Stimulated activated CD4-positive, alpha-beta T cell treated with anti-CD3 and anti-CD28 coated beads, Interleukin-15, amount 100 ng/mL, for 1 hour (primary cell): ENCODE measurements at places on chromosomes 6 and 20.

- no peak for DNase-seq
Observed at GRCh38 chr6:157282284-157282683, 41.0 kb downstream of the TMEM242 start.

DNA sequence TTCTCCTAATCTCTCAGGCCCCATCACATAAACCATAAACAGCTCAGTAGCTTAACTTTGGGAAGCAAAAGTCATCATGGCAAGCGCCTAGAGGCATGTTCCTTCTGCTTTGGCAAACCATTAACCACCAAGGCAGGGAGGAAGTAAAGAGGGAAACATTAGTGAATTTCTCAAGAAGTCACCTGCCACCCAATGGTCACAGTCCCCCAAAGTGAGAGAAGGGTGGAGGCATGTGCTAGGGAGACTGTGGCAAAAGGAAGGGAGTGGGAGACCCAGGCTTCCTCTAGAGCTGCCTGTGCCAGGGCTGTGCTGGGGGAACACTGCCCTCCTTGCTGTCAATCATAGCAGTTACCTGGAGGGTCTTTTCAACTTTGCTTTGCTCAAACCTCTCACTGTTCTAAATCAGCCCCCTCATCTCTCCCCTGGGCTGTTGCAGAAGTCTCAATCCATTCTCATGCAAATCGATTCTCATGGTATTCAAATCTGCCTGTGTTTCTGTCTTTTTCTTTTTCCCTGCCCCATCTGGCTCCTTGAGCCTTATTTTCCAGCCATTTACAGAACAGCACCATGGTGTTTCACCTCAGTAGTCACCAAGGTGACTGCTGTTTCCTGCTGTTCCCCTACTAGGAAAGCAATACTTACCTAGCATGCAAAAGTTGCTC is 1.8 kb upstream of the RNF24 start:
- DNase-seq, result no peak

DNA sequence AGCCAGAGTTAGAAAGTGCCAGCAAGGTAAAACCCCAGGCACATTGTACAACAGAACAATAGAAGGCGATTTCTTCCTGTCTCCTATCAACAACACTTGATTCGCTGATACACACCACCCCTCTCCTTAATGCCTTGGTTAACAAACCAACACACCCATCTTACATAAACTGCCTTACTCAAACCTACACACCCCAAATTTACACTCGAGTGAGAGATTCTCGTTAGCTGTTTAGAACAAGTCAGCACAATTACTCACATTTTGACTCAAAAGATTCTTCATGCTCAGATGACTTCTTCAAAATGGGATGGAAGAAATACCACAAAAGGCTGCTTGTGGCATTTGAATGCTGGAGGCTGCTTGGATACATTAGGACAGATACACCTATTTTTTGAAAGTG is 80.0 kb upstream of the FOXQ1 start:
- DNase-seq, result no peak

DNA sequence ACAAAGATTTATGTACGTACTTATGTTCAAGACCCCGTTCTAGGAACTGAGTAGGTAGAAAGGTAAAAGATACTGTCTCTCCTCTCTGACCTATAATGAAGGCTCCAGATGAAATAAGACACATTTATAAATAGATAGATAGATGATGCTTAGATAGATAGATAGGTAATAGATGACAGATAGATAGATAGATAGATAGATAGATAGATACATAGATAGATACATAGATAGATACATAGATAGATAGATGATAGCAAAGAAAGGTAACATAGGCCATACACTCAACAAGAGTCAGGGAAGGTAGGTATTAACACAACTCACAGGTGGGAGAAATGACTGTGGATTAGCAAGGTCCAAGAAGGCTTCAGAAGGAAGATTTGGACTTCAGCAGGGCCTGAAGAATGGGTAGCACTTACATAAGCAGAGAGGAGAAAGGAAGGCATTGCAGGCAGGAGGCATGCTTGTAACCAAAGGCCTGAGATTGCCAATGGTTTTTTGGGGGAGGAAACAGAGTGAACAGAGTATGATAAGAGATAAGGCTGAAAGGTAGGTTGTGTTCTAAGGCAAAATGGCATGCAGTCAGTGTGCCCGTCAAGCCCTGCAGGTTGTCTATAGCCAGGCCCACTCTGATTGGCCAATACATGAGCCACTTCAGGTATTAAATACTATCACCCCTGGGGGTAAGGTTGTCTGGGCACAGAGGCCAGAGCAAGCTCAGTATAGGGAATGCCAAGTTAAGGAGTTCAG is 7.7 kb upstream of the MYB start:
- DNase-seq, result no peak

GRCh38 chr6:157376706-157377230 is 4.2 kb upstream of the ZDHHC14 start:
- DNase-seq, result no peak

DNA sequence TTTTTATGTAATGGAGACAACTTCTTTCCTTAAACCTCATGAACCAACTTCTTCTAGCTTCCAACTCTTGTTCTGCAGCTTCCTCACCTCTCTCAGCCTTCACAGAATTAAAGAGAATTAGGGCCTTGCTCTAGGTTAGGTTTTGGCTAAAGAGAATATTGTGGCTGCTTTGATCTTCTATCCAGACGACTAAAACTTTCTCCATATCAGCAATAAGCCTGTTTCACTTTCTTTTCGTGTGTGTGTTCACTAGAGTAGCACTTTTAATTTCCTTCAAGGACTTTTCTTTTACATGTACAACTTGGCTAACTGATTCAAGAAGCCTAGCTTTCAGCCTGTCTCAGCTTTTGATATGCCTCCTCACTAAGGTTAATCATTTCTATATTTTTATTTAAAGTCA is 596.1 kb upstream of the NRSN1 start:
- DNase-seq, result no peak

GRCh38 chr6:100228437-100228833 is 234.4 kb upstream of the MCHR2 start:
- no peak for DNase-seq

DNA sequence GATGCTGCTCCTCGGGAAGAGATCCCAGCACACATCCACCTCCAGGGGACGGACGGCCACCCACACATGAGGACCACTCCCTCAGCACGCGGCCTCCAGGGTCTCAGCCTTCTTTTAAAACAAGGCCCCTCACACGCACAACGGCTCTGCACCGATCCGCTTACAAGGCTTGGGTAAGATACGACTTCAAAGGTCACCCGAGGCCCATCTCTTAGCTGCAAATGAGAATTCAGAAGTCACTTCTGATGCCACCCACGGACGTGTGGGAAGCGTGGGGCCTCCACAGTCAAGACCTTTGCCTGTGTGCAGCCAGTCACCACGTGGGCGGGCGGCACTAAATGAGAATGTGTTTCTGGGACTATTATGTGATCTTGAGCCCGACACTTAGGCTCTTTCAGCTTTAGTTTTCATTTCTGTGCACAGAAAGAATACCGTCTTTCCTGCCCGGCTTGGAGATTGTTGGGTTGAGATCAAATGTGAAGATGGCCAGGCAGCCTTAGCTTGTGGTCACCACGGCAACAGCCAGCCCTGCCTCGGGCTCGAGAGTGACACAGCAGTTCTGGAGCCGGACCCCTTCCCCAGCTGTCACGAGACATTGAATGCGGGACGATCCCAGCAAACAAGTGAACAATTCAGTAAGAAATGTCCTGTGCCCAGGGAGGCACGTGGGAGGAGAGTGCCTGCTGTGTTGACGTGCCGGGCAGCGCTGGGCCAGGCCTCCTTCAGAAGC is 91.6 kb downstream of the RAMACL start:
- no peak for DNase-seq

- no peak for DNase-seq
Observed at GRCh38 chr20:62242176-62242575, 3.9 kb downstream of the OSBPL2 start.

DNA sequence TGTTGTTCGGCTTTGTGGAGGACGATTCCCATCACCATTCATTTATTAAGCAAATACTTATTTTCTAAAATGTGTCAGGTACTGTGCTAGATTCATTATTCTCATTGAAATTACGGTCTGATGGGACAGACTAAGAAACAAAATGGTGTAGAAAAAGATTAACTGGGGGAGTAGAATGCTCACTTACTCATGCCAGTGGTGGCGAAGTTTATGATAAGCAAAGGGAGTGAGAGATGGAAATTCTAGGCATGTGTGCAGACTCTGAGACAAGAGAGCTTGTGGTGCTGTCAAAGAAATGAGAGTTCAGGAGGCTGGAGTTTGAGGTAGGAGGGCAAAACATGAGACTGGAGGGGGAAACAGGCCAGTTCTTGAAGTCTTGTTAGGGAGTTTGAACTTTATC is 896 bp downstream of the RPP21 start:
- no peak for DNase-seq

- DNase-seq, result no peak
Observed at GRCh38 chr6:55877283-55877682, 1.9 kb upstream of the BMP5 start.

- DNase-seq, result no peak
Observed at GRCh38 chr6:53938810-53939209, 144.0 kb downstream of the LRRC1 start.

- DNase-seq, result no peak
Observed at GRCh38 chr20:35166242-35166830, 5.5 kb upstream of the PROCR start.

GRCh38 chr6:5781966-5782556 is 224.7 kb downstream of the NRN1 start:
- no peak for DNase-seq

DNA sequence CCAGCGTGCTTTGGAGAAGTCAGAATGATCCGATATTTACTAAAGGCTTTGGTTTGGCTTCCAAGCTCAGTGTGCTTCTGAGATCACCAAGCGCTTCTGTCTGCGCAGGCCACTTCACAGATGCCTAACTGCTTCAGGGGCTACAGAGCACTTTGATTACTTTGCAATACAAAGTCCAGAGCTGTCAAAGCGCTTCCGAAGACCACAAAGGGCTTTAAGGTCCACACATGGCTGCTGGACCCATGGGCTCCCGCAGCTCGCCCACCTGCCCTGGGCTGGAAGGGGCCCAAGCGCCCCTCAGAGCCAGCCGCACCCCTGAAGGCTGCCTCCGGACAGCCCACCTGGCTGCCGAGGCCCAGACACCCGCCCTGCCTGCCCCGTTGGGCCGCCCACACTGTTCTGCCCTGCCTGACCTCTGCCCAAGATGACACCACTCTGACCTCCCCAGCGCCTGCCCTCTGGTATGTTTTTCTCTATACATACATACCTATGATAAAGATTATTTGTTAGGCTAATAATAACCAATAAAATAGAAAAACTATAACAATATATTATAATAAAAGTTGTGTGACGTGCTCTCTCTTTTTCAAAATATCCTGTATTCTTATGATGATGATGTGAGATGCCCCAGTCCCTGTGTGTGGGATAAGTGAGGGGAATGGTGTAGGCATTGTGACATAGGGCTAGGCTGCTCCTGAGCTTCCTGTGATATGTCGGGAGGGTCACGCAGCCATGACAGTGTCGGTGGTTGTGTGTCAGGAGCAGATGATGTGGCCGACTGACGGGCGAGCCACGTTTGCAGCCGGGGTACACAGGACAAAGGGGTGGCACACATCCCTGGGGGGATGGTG is 22.6 kb downstream of the DYNLT1 start:
- DNase-seq, result no peak

GRCh38 chr6:19771753-19772336 is 65.3 kb upstream of the ID4 start:
- no peak for DNase-seq

DNA sequence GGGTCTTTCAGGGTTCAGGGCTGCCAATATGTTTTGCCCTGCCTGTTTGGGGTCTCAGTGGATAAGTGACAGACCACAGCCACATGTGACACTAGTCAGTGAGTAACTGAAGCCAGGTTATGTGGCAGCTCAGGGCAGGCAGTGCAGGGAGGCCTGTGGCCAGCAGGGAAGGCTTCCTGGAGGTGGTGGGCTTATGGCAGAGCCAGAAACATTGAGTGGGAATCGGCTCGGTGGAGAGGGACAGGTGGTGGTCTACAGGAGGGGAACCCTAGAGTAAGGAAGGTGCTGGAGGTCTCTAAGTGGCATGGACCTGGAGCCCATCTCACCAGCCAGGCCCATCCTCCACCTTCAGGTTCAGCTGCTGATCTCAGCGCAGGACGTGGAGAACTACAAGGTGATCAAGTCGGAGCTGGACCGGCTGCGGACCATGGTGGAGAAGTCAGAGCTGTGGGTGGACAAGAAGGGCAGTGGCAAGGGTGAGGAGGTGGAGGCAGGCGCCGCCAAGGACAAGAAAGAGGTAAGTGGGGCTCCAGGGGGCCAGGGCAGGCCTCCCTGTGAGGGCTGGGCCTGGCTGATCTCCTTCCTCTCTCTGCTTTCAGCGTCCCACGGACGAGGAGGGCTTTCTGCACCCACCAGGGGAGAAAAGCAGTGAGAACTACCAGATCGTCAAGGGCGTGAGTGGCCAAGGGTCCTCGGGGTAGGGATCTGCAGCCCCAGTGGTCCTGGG is 34.9 kb downstream of the UQCC2 start:
- no peak for DNase-seq

DNA sequence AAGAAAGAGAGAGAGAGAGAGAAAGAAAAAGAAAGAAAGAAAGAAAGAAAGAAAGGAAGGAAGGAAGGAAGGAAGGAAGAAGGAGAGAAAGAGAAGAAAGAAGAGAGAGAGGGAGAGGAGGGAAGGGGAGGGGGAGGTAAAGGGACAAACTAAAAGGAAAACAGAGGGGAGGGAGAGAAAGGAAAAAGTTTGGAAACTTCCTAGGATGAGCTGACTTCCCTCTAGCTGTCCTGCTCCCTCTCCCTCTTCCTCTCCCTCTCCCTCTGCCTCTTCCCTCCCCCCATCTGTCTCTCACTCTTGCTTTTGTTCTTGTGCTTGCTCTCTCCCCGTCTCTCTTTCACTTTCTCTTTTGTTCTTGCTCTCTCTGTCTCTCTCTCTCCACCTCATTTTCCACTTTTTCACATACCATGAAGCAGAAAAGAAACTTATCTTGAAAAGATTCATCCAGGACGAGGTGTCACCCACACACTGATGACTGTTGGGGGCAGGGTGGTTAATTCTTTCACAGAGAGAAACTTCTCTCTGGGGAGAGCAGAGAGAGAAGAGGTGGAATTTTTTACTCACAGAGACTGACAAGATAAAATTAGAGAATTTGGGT is 56.4 kb upstream of the DUSP22 start:
- no peak for DNase-seq

GRCh38 chr20:48015141-48015910 is 230.0 kb upstream of the SULF2 start:
- DNase-seq, result no peak
